Endodermal cell (in vitro differentiated cells): ENCODE measurements at places on chromosomes 7 and 10.
A peak's percentile ranks its signal among the peaks of the same experiment; 100 is the strongest.

DNA sequence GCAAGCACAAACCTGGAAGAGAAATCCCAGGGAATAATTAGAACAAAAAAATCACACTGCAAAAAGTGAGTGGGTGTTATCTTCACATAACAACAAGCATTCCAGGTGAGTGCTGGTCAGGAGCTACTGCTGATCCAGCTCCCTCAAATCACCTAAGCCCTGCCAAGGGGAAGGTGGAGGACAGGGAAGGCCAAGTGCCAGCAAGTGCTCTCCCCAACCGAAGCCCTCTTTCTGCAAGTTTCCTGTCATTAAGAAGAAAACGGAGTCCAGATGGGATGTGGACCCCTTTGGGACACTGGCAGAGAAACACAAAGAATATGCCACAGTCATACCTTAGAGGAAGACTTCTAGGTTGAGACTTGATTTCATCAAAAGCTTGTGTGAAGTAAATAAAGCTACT is 933.0 kb upstream of the ZNF722 start:
- H3K36me3 ChIP-seq = no peaks in the 10 kb centered on the region
- H3K4me3 ChIP-seq = no peak overlapping the region
- no peaks in the 10 kb centered on the region for H3K4me1 ChIP-seq
- no peak for DNase-seq
- no peaks in the 10 kb centered on the region for H3K27me3 ChIP-seq

DNA sequence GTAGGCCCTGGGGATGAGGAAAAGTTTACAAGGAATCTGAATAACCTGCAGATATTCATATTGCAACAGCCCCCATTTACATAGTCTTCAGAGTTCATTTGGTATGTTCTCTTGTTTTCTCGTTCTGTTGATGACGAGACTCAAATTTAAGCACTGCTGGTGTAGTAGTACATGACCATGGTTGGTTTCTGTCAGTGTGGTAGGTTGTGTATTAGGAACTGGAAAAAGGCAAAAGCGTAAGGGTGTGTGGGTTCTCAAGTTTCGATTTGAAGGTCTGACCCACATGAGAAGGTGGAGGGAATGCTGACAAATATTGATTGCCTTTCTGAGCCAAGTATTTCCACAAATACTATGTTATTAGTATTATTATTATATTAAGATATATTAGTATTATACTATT is 151.7 kb downstream of the AUTS2 start:
- H3K27ac ChIP-seq = no peak overlapping the region
- peaks cover 20% of the 10 kb centered on the region for H3K4me1 ChIP-seq
- H3K4me3 ChIP-seq = no peak overlapping the region
- H3K27me3 ChIP-seq = no peaks in the 10 kb centered on the region
- DNase-seq = no peak

GRCh38 chr7:105496521-105496920 is 25.6 kb downstream of the PUS7 start:
- no peak for DNase-seq
- H3K36me3 ChIP-seq = peaks cover 40% of the 10 kb centered on the region
- H3K4me1 ChIP-seq = peaks cover 14% of the 10 kb centered on the region
- H3K27me3 ChIP-seq = no peaks in the 10 kb centered on the region
- H3K4me3 ChIP-seq = peak overlapping the region; percentile 12
- no peak overlapping the region for H3K27ac ChIP-seq

- H3K4me3 ChIP-seq = no peak overlapping the region
These were observed 490.7 kb downstream of the TYW1 start for GRCh38 chr7:67487316-67487715.

DNA sequence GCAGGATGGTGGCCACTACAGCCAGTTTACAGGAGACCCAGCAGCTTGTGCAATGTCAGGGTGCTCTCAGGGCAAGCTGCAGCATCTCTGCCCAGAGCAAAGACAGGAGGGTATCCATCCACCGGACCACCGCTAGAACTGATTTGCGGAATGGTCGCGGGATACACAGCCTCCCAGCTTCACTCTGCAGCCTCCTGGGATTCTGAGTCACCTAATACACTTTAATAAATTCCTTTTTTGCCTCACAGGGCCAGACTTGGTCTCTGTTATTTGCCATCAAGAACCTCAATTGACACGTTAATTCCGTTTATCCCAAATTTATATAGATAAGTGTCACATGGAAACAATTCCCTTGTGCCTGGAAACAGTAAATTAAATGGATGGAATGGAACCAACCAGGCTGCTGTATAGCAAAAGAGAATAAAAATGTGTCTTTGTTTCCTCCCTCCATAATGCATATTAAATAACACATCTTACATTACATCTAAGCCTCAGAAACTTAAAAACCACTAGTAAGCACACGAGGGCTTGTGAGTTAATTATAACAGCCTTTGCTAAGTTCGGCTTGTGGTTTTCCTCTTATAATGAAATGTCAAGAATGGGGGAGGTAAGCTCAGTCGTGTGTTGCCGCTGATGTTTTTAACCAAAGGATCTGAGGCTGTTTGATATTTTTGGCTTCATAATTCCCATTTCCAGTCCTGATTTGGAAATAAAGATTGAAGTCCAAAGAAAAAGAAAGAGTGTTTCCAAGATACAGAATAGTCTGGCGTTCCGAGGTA is 52.1 kb downstream of the ADRB1 start:
- no peak for DNase-seq
- H3K4me3 ChIP-seq = no peak overlapping the region
- no peak overlapping the region for H3K27ac ChIP-seq
- H3K4me1 ChIP-seq = no peaks in the 10 kb centered on the region
- H3K36me3 ChIP-seq = no peaks in the 10 kb centered on the region
- peaks cover 11% of the 10 kb centered on the region for H3K27me3 ChIP-seq
